ENCODE measurements at places on chromosomes 4 and X.

GRCh38 chrX:8850478-8850877 is 49.3 kb upstream of the FAM9A start:
- no peak for DNase-seq

- DNase-seq, result no peak
These were observed 409.0 kb downstream of the BCOR start for GRCh38 chrX:39688576-39689375.

- DNase-seq, result no peak
These were observed 61.6 kb downstream of the MAD2L1 start for GRCh38 chr4:120005076-120005475.

GRCh38 chr4:140344101-140344500 is 29.3 kb upstream of the SCOC start:
- DNase-seq, result no peak

DNA sequence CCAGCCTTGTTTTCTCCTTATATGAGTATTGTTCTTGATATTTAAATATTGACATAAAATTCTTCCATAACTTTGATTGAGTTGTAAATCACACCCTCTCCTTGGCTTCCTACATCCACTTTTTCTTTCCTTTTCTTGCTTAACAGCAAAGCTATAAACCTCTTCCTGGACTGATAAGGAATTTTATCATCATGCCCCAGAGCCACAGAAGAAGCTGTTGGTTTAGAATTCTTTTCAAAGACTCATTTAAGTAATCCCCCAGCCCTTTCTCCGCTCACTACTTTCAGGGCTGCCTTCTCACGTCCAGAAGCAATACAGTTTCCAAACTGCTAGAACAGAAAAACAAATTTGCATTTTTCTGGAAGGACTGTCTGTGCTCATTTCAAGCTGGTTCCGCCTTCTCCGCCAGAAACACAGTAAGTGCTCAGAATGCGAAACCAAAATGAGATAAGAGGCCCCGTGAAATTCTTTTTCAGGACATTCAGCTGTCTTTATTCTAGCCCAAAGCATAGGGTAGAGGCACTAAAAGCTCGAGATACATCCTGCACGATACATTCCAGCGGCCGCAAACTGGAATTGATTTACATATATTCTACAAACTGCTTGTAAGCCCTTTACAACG is 849 bp downstream of the MID1 start:
- DNase-seq, result no peak

- DNase-seq, result no peak
These were observed 34.3 kb downstream of the NLGN3 start for GRCh38 chrX:71178908-71179307.

- DNase-seq, result no peak
These were observed 247.8 kb upstream of the DKK2 start for GRCh38 chr4:107283587-107284559.

GRCh38 chr4:164023214-164023613 is 528.7 kb downstream of the TMA16 start:
- DNase-seq, result no peak

- no peak for DNase-seq
These were observed 19.7 kb downstream of the SLAIN2 start for GRCh38 chr4:48361012-48361400.

DNA sequence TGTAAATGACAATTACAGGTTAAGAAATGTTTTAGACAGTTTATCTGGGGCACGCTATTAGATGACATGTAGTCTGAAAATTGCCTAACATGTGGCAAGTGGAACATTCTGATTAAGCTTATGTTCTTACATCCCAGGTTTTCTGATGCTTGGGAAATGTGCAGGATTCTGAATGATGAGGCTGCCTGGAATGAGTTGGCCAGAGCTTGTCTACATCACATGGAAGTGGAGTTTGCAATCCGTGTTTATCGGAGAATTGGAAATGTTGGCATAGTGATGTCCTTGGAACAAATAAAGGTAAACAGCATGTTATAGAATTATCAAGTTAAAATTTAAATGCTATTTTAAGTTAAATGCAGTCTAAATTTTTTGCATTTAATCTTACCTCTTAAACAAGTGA is 49.3 kb downstream of the WDR19 start:
- no peak for DNase-seq

- no peak for DNase-seq
These were observed 51.2 kb upstream of the KLF3 start for GRCh38 chr4:38612646-38613414.

DNA sequence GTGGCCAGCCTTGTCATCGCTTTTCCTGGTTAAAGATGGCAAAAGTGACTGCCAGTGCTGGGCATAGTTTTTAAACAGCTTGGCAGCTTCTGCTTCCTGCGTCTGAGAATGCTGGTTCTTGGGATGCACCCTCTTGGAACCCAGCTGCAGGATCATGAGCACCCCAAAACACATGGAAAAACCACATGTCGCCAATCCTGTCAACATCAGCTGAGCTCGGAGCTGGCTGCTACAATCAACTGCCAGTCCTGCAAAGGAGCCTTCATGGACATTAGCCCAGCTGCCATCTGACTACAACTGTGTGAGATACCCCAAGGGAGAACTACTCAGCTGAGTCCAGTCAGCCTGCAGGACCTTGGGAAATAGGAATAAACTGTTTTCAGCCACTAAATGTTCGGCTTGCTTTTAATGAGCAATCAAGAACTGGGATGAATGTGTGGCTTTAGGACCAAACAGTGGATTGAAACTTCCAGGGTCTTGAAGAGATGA is 31.0 kb downstream of the OSTC start:
- no peak for DNase-seq

- DNase-seq, result peak; percentile 5
These were observed 15.3 kb upstream of the BEND4 start for GRCh38 chr4:42167709-42168108.

DNA sequence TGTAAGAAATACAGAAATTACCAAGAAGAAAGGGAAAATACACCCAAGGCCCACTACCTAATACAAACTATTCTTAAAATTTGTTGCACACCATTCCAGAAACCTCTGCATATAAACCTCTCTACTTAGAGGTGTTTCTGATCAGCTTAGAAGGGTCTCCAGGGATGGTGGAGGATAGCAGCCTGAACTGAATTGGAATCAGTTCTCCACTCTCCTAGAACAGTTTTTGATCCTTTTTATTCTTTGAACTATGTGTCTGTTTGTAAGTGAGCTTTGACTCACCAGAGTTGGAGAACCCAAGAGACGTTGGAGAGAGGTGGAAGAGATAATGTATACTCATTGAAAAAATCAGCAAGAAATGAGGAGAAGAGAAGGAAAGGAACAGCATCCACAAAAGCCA is 96.6 kb upstream of the OTUD4 start:
- DNase-seq, result no peak

- DNase-seq, result no peak
These were observed 192.9 kb downstream of the ARHGAP10 start for GRCh38 chr4:147924604-147925412.

GRCh38 chrX:134186362-134187121 is 50.4 kb upstream of the CCDC160 start:
- no peak for DNase-seq

GRCh38 chr4:3766785-3767569 is 792 bp downstream of the ADRA2C start:
- DNase-seq, result no peak

GRCh38 chr4:183554878-183555585 is 50.2 kb downstream of the ING2 start:
- no peak for DNase-seq

DNA sequence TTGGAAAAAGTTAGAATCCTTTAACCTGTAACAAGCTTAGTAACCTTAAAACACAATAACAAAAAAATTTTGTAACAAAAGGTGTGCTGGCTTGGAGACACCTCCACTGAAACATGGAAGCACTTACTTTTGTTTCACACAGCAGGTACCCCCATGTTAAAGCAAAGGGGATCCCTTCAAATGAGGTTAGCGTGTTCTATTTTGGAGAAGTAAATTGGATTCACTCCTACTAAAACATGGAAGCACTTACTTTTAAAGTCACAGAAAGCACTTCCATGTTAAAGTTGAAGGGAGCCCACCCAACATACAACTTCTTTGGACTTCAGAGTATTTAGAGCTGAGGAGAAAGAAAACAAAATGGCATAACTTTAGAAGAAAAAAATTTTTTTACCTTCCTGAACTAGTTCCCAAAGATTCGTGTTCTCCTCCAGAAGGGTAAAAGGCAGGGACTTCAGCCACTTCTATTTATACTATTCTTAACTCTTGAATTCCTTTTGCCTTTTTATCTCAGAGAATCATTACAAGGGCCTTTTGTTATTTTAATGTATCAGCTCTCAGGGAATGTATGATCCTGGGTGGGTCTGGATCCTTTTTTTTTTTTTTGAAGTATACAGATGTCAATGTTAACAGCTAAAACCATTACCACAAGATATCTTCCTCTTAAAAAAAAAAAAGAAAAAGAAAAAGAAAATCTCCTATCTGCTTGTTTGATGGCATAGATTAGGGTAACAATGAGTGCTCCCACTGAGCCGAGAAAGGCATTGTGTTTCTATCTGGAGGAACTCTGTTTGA is 11.5 kb downstream of the LARP7 start:
- no peak for DNase-seq

DNA sequence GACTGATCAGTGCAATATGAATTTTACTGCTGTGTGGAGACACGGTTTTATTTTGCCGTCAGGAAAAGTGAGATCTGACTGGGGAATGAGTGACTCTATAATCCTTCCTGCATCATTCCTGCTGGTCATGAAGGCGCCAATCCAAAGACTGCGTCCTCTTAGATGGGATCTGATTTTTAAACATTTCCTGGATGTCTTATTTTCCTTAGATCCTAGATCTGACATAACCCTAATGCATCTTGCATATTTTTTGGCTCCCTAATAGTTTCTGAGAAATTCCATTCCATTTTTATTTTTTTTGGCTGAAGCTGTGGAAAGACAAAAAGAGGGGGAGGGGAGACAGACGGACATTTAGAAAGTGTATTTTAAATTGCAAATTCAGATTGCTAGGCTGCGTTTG is 454.9 kb upstream of the FAT1 start:
- no peak for DNase-seq

GRCh38 chr4:45316257-45316656 is 589.9 kb upstream of the GNPDA2 start:
- DNase-seq, result no peak

DNA sequence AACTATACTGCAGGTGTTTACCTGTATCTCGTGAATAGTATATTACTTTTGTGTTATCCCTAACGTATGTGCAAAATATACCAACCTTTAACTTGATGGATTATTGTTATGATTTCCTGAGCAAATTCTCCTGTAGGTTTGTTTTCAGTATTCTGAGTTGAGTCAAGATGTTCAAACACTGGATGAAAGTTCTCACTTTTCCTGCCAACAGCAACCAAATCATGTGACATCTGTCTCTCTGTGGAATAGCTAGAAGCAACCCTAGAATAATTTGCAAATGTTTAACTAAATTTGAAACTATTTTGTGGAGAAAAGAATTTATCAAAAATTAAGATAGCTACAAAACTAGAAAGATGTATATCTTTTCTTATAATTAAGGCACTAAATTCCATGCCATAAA is 35.6 kb downstream of the BCLAF3 start:
- DNase-seq, result no peak

GRCh38 chrX:131802836-131803626 is 220.1 kb upstream of the STK26 start:
- peak; percentile 17 for DNase-seq

GRCh38 chrX:144768540-144768939 is 478.8 kb upstream of the SPANXN1 start:
- DNase-seq, result no peak

- no peak for DNase-seq
These were observed 27.4 kb downstream of the KLF3 start for GRCh38 chr4:38691251-38692008.

- DNase-seq, result peak; percentile 33
These were observed 168.3 kb downstream of the SPRY1 start for GRCh38 chr4:123564758-123565346.

DNA sequence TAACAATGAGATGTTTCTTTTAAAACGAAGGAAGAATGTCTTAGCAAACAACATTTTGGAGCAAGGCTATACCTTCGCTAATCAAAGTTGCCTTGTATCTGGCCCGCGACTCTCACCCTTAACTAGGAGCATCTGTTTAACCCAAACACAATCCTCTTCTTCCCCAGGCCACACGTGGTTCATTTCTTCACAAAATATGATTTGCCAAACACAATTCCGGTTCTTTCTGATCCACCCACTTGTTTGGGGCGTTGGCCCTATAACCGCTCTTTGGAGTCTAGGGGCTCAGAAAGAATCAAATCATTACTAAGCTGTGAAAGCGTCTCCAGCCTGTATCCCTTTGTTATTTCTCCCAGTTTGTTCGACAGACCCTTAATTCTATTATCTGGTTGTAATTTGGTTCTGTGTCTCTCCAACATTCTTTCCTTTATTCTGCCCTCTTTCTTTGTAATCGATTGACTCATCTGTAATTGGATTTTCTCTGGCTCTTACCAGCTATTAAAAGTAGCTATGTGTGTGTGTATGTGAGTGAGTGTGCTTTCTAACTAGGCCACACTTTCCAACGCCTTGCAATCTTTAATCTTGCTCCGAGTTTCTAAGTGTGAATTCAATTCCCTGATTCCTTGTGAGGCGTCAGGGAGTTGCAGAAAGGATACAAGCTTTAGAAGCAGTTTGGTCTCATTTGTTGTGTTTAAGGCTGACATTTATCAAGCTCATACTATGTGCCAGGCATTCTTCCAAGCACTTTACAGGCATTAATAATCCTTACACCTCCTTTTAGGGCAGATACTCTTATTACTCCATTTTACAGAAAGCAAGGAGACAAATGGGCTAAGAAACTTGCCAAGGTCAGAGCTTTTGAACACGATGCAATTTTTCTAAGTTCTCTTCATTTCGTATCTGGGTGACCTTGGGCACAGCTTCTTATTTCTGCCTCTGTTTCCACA is 138.6 kb upstream of the CPEB2 start:
- no peak for DNase-seq

GRCh38 chrX:107673431-107673830 is 45.1 kb downstream of the PRPS1 start:
- DNase-seq, result no peak

All from NCI-H1048 (cell line).